ENCODE measurements at places on chromosomes 5 and 9.

- H3K4me3 ChIP-seq, result no peak overlapping the region
- no peak for DNase-seq
- no peaks in the 10 kb centered on the region for H3K27me3 ChIP-seq
- H3K27ac ChIP-seq, result no peak overlapping the region
- H3K4me1 ChIP-seq, result peaks cover 2% of the 10 kb centered on the region
- no peaks in the 10 kb centered on the region for H3K36me3 ChIP-seq
Observed at GRCh38 chr9:77435277-77435676, 212.8 kb downstream of the GNA14 start.

GRCh38 chr5:32833663-32834062, 122.5 kb downstream of the NPR3 start:
- no peak overlapping the region for H3K27ac ChIP-seq
- H3K27me3 ChIP-seq, result no peaks in the 10 kb centered on the region
- no peak overlapping the region for H3K4me3 ChIP-seq
- no peaks in the 10 kb centered on the region for H3K4me1 ChIP-seq

DNA sequence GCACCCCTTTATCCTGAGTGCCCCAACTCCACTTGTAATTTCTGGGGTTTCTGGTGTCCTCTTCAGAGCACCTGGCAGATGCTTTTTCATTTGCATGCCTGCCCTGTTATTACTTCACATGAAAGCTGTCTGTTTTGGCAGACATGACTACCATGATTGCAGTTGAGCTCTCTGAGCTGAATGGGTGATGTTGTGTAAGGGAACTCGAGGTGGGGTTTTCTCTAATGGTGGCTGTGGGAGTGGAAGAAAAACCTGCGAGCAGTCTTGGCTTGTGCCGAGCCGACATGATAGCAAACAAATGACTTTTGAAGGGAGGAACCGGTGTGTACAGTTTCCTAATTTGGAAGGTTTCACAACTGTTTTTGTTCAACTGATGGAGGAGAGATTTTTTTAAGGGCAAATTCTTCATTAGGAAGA, 196.2 kb downstream of the AOPEP start:
- no peak overlapping the region for H3K27ac ChIP-seq
- no peak overlapping the region for H3K4me3 ChIP-seq
- no peaks in the 10 kb centered on the region for H3K36me3 ChIP-seq
- no peaks in the 10 kb centered on the region for H3K27me3 ChIP-seq

GRCh38 chr9:133888048-133888808, 103.9 kb downstream of the VAV2 start:
- H3K4me3 ChIP-seq, result no peak overlapping the region
- no peak for DNase-seq
- H3K27me3 ChIP-seq, result no peaks in the 10 kb centered on the region
- no peaks in the 10 kb centered on the region for H3K36me3 ChIP-seq
- H3K4me1 ChIP-seq, result peaks cover 6% of the 10 kb centered on the region
- H3K27ac ChIP-seq, result no peak overlapping the region

GRCh38 chr5:141382469-141383294, at the start of gene PCDHGA7:
Gene PCDHGA7 (plus strand): TSS chr5:141382742. CDS start chr5:141382900, 158 bp downstream.
- H3K27me3 ChIP-seq, result no peaks in the 10 kb centered on the region
- no peaks in the 10 kb centered on the region for H3K36me3 ChIP-seq
- H3K27ac ChIP-seq, result no peak within 1 kb of the TSS
- no peaks in the 10 kb centered on the region for H3K4me1 ChIP-seq
- no peak within 1 kb of the TSS for H3K4me3 ChIP-seq

DNA sequence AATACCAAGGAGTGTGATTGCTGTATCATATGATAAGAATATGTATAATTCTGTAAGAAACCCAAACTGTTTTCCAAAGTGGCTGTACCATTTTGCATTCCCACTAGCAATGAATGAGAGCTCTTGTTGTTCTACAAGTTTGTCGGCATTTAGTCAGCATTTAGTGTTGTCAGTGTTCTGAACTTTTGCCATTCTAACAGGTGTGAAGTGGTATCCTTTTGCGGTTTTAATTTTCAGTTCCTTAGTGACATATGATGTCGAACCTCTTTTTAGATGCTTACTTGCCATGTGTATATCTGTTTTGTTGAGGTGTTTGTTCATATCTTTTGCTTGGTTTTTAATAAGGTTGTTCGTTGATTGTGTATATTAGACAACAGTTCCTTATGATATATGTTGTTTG, 296.3 kb upstream of the IZUMO3 start:
- no peaks in the 10 kb centered on the region for H3K4me1 ChIP-seq
- H3K36me3 ChIP-seq, result no peaks in the 10 kb centered on the region
- DNase-seq, result no peak
- no peak overlapping the region for H3K4me3 ChIP-seq

- no peak overlapping the region for H3K4me3 ChIP-seq
- no peaks in the 10 kb centered on the region for H3K36me3 ChIP-seq
- no peak overlapping the region for H3K27ac ChIP-seq
- H3K4me1 ChIP-seq, result no peaks in the 10 kb centered on the region
- DNase-seq, result no peak
- no peaks in the 10 kb centered on the region for H3K27me3 ChIP-seq
Observed at GRCh38 chr5:52925001-52925400, 64.2 kb upstream of the ITGA2 start.

- no peaks in the 10 kb centered on the region for H3K27me3 ChIP-seq
- H3K27ac ChIP-seq, result no peak overlapping the region
- H3K4me1 ChIP-seq, result peaks cover 9% of the 10 kb centered on the region
Observed at GRCh38 chr9:133633681-133634080, 2.5 kb upstream of the DBH start.

DNA sequence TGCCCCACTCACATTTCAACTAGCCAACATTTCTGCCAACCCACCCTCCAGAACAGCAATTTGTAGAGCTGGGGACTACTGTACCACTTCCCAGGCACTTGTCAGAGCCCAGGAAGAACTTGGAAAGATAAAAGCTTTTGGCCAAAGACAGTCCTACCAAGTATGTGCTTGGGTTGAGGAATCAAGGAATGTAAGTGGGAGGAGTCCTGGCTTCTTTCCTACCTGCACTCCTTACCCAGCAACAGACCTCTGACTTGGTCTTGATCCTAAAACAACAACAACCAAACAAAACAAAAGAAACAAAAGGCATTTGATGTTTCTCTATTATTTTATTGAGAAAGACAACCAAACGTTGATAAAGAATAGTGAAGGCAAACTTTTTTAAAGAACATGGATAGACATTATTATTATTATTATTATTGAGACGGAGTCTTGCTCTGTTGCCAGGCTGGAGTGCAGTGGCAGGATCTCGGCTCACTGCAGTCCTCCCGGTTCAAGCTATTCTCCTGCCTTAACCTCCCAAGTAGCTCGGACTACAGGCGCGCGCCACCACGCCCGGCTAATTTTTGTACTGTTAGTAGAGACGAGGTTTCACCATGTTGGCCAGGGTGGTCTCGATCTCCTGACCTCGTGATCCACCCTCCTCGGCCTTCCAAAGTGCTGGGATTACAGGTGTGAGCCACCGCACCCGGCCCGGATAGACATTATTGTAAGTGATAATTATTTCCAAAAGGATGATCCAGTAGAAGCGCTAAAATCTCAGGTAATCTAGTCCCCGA, 33.5 kb downstream of the ANXA2R start:
- H3K36me3 ChIP-seq, result no peaks in the 10 kb centered on the region
- DNase-seq, result no peak
- H3K4me1 ChIP-seq, result no peaks in the 10 kb centered on the region
- H3K4me3 ChIP-seq, result no peak overlapping the region
- H3K27me3 ChIP-seq, result peaks cover 30% of the 10 kb centered on the region

DNA sequence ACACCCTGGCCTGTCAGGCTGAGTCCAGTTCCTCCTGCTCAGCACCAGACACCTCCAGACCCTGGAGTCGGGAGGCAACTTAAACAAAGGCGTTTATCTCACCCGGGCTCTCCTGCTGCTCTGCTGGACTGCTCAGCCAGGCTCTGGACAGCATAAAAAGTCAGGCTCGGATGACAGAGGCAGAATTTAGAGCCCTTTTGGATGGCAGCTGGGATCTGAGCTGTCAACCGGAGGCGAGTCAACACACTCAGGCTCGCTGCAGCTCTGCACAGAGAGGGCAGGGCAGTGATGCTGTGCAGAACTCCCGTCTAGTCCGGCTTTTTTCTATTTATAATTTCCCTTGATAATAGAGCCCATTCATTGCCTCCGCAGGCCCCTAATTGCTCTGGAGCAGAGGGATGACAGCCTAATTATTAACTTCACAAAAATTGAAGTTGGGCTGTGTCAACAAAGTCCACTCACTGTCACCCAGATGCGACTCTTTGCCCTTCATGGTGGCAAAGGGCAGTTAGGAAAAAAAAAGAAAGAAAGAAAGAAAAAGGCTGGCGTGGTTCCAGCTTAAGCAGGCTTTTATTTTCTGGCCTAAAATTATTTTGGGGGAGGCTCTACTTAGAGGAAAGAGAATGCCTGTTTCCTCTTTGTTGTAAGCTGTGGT, 37.6 kb downstream of the STC2 start:
- H3K36me3 ChIP-seq, result no peaks in the 10 kb centered on the region
- H3K27me3 ChIP-seq, result no peaks in the 10 kb centered on the region
- no peak for DNase-seq
- no peak overlapping the region for H3K4me3 ChIP-seq
- H3K4me1 ChIP-seq, result no peaks in the 10 kb centered on the region
- H3K27ac ChIP-seq, result no peak overlapping the region

- no peaks in the 10 kb centered on the region for H3K4me1 ChIP-seq
- H3K27me3 ChIP-seq, result no peaks in the 10 kb centered on the region
- DNase-seq, result peak; percentile 79
- no peak overlapping the region for H3K4me3 ChIP-seq
- no peak overlapping the region for H3K27ac ChIP-seq
Observed at GRCh38 chr9:128863647-128864046, 18.1 kb downstream of the KYAT1 start.

DNA sequence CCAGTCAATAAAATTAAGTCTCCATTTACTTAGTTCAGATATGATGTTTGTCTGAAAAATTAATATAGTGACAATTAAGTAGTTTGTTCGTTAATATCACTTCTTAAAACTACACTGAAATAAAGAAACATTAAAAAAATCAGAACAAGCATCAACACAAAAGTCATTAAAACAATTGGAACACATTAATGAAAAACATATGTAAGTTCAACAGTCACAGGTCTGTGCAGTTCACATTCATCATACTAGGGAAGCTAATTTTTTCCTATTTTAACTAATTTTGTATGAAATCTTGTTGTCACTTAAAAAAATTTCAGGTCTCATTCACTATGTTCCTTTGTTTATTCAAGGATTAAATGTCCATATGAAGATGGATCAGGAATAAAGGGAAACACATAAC, 22.5 kb downstream of the POC5 start:
- no peak for DNase-seq
- H3K27ac ChIP-seq, result no peak overlapping the region
- H3K27me3 ChIP-seq, result no peaks in the 10 kb centered on the region
- H3K4me1 ChIP-seq, result no peaks in the 10 kb centered on the region

DNA sequence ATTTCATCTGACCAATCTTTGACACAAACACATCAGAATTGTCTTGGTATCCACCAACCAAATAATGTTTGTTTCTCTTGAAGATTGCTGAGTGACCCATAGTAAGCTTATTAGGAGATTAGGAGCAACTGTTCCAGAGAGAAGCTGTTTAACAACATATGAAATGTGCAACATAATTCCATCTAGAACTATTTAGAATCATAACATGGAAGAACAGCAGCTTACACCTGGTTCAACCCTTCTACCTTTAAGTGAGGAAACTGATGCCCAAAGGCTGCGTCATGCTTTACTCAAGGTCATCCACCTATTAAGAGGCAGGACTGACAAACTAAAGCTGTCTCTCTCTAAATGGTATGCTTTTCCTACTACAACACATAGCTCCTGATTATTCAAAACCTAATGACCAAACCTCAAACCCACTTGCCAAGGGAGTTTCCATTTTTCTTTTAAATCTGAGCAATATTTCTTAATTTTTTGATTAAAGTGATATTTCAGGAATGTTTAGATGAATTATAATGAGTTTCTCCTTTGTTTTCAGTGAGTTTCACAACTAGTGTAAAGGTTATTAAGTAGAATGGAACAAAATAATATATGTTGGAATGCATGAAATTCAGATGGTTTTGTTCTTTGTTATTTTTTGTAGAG, 545.9 kb downstream of the RAB3C start:
- H3K4me3 ChIP-seq, result no peak overlapping the region
- no peak overlapping the region for H3K27ac ChIP-seq
- no peaks in the 10 kb centered on the region for H3K4me1 ChIP-seq
- no peaks in the 10 kb centered on the region for H3K36me3 ChIP-seq
- no peak for DNase-seq
- H3K27me3 ChIP-seq, result no peaks in the 10 kb centered on the region

DNA sequence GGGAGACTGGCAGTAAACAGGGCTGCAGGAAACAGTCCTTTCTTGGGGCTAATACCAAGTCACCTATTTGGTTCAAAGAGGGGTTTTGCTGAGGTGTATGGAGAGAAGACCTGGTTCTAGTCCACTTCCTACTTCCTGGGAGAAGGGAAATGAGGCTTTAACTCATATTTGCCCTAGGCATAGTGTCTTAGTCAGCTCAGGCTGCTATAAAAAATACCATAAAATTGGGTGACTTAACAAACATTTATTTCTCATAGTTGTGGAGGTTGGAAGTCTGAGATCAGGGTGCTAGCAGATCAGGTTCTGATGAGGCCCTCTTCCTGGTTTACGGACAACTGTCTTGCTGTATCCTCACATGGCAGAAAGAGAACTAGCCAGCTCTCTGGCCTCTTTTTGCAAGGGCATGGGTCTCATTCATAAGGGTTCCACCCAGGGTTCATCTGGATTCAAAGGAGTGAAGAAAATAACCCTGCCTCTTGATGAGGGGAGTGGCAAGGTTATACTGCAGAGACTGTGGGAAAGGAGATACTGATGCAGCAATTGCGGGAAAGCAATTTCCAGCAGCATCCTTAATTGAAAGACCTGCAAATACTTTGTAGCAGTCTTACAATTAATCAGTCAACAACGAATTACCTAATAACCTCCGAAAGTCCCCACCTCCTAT, 40.5 kb downstream of the ANKDD1B start:
- no peak for DNase-seq
- no peak overlapping the region for H3K4me3 ChIP-seq
- no peak overlapping the region for H3K27ac ChIP-seq
- H3K27me3 ChIP-seq, result no peaks in the 10 kb centered on the region

Data from iPS DF 6.9 (cell line).